ENCODE measurements at places on chromosomes 13 and 19.

GRCh38 chr19:16019691-16020448 lies 56.4 kb upstream of the TPM4 start:
- DNase-seq: no peak

GRCh38 chr13:77028202-77028601 lies 1.2 kb upstream of the FBXL3 start:
- DNase-seq: no peak

- no peak for DNase-seq
Observed at GRCh38 chr19:23971598-23971997, 56.9 kb downstream of the ZNF726 start.

GRCh38 chr19:13557756-13558398 lies 51.6 kb upstream of the CACNA1A start:
- no peak for DNase-seq

GRCh38 chr13:57933606-57934005 lies 302.1 kb downstream of the PCDH17 start:
- DNase-seq: no peak

GRCh38 chr19:13890136-13890535 lies 13.2 kb downstream of the NANOS3 start:
- DNase-seq: no peak

DNA sequence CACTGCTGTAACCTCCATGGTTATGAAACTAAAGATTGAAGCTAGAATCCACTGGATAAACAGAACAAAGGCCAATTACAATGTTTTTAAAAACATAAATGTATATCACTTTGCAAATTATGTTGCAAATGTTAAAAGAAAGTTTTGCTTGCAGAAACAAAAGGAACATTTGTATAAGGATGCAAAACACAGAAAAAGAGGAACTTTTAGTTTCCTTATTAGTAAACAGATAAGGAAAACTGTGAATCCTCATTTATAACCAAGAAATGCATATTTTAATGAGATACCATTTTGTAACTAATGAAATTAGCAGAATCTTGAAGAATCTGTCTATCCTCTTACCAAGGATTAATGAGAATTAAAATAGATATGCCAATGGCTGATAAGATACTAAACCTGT lies 32.3 kb downstream of the LPAR6 start:
- no peak for DNase-seq

DNA sequence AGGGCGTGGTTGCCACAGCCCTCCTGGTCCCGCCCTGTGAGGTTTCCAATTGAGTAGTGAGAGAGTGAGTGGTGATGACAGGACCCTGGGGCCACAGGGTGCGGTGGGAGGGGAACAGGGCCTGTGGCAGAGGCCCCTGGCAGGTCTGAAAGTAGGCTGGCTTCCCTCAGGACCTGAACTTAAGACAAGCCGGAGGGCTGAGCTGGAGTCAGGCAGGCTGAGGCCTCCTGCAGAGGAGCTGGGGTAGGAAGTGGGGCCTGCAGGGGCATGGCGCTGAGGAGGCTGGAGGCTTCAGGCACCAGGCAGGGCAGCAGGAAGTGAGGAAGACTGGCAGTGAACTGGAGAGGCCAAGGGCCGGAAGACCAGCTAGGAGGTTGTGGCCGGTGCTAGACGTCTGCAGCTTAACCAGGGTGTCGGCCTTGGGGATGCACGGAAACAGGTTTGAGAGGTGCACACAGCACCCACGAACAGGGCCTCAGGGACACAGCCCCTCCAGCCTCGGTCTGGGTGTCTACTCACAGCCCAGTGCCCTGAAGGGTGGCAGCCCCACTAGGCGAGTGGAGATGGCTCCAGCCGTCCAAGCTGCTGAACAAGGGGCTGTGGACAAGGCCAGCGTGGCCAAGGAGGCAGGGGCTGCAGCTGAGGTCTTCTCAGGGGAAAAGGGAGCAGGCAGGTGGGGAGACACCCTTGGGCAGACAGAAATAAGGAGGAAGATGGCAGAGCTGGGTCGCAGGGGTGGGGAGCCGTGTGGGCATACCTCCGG lies 17.8 kb downstream of the POP4 start:
- DNase-seq: no peak

DNA sequence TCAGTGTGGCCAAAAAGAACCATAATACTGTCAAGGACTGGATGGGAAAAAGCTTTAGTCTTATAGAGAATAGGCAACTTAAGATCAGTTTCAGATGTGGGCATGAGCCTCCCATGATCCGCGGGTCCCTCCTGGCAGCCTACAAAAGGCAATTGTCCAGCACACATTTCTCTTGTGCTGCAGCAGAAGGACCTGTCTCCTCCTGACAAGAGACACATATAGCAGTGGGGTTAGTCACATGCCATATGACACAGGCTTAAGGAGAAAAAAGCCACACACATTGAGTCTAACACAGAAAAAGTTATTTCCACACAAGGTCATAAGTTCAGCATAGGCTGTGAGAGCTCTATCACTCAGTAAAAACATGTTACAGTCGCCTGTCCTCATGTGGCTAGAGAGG lies 1378.7 kb upstream of the PRR20A start:
- DNase-seq: no peak

- no peak for DNase-seq
Observed at GRCh38 chr13:24694907-24695306, 14.7 kb downstream of the ATP12A start.

DNA sequence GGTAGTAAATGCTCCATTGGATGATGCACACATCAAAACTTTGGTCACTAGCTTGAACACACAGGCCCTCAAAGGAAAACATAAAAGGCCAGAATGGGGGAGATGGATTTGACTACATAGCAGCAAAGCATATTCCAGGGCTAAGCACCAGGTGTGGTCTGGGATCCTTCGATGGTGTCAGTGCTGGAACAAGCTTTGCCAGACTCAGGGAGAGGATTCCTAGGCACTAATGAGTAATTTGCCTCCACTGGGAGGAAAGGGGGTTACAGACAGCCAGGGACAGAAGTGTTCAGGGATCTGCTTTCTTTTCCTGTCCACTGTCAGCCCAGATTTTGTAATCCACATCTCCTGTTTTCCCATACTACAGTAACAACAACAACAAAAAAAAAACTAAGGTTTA lies 157.2 kb upstream of the OBI1 start:
- DNase-seq: no peak

- DNase-seq: no peak
Observed at GRCh38 chr13:73865027-73865426, 269.2 kb downstream of the KLF12 start.

- DNase-seq: no peak
Observed at GRCh38 chr19:20273376-20273775, 106.4 kb downstream of the ZNF486 start.

- peak; percentile 66 for DNase-seq
Observed at GRCh38 chr13:73765651-73766384, 368.4 kb downstream of the KLF12 start.
